ENCODE measurements at places on chromosomes 16 and 17.

DNA sequence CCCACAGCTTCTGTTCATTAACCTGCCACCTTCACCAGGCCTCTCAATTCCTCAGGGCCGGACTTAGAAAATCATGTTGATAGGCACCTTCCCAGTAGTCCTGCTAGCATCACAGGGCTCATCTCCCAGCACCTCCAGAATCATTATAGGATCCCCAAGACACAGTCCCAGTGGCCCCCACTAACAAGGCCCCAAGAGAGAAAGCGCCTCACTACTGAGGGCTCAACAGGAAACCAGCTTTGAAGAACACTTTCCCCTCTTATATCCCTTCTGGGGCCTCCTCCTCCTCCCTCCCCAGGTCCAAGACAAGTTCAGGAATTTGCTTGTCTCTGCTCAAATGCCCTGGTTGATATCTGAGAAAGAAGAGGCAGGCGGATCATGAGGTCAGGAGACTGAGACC, at the start of gene OR3A3:
OR3A3 (plus strand) TSS at position 301 of the 400 bp plus-strand sequence.
- DNase-seq, result no peak

DNA sequence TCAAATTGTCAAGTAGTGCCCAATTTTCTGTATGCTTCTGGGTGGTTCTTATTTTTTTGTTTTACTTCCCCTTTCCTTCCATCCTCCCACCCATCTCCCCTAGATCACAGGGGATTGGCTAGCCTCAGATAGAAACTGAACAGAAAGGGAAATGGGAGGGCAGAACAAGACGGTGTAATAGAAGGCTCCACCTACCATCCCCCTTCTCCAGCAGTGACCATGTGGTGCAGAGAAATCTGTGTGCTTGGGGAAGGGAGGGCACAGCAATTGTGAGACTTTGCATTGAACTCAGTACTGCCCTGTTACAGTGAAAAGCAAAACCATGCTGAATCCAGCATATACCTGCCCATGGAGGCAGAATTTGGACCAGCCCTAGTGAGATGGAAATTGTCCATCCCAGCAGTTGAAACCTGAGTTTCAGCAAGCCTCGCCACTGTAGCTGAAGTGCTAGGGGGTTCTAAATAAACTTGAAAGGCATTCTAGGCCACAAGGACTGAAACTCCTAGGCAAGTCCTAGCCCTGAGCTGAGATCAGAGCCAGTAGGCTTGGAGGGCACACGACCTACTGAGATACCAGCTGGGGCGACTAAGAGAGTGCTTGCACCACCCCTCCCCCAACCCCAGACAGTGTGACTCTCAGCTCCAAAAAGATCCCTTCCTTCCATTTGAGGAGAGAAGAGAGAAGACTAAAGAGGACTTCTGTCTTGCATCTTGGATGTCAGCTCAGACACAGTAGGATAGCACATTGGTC, 5.2 kb downstream of the SLFN11 start:
- DNase-seq, result no peak

DNA sequence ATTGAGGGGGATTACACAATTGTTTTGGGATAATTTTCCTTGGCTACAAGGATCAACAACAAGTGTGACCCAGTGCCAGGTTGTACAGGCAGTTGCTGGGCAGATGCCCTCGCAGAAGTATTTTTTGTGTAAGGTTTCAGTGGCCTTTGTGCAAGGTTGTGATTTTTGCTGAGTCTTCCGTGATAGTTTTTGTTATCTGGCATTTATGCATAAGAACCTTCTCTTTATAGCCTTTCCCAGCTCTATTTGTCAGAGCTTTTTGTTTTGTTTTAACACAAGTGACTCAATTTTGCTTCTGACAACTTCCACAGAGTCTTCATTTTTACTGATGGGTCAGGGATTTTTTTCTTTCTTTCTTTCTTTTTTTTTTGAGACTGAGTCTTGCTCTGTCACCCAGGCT, 6.7 kb upstream of the PRPSAP1 start:
- no peak for DNase-seq

- DNase-seq, result no peak
Measured at GRCh38 chr16:75527825-75528299, 8.0 kb downstream of the CHST5 start.

- DNase-seq, result no peak
Measured at GRCh38 chr17:42573095-42573494, 4.4 kb downstream of the PSMC3IP start.

DNA sequence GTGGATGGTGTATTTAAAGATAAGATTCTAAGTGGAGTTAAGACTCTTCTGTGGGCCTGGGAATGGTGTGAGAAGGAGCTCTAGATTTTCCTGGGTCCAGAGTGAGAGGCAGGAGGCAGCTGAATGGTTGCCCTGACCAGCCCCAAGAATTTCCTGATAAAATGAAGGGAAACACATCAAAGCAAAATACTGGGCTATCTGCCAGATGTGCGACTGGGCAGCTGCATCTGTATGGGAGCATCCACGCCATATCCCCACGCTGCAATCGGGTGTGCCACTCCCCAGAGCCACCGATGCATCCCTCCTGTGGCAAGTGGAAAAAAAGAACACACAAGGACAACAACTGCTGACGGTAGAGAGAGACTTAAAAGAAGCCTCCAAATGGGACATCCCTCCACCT, 84.3 kb upstream of the COX10 start:
- DNase-seq, result no peak

DNA sequence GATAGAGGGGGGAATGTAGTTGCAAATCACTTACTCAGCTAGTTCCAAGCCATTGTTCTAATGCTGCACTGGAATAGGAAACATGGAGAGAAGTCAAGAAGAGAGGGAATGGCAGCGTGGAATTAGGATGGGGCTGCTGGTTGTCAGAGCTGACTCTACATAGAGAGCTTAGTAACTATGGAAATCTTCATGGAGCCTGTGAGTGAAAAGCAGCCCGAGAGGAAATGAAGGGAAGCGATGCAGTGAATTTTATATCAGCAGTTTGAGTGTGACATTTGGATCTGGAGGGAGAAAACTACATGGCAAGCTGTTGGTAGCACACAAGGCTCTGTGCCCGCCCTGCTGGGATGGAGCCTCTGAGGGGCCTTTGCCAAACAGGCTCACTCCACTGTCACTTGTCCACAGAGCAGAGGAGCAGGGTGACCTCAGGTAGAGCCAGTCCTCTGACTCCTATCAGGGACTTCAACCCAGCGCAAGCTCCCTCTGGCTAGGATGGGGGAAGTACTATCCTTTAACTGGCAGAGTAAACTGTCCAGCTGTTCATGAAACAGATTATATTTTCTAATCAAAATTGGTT, 27.9 kb upstream of the PMFBP1 start:
- DNase-seq, result no peak

- no peak for DNase-seq
Measured at GRCh38 chr17:15220785-15221184, 44.3 kb downstream of the PMP22 start.

- DNase-seq, result no peak
Measured at GRCh38 chr17:47808830-47809480, 12.6 kb downstream of the OSBPL7 start.

DNA sequence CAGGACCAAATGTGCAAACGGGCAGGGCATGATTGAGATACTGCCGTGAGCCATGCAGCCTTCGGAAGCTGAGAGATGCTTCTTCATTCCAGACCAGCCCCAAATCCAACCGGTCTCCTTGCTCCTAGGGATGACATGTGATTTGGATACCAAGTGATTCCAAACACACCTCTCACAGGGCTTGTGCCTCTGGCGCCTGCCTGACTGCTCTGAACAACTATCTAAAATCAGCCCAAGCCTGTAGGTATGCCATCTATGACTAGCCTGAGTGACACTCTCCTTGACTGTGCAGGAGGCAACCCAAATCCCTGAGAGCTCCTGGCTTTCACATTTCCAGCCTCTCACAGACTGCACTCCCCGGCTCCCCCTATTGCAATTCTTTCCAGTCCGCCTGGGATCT, 20.3 kb downstream of the DYNC1LI2 start:
- no peak for DNase-seq

Data from activated T-helper 2 cell treated with anti-CD3 and anti-CD28 coated beads, Interferon-gamma antibody, Interleukin-2, Interleukin-4, amounts not matched to agents 10 μg/mL and 5 μg/mL and 100 μg/mL, durations not matched to agents 14 hours and 24 hours and 36 hours (primary cell).